ENCODE measurements at places on chromosomes 12 and 14. TPM values are rescaled to one million over a fixed set of nuclear protein-coding genes. Genes with fewer than 3 reads are reported as not detected.

The PPM1H gene
- polyA plus RNA-seq = 2.4 TPM

The NFATC4 gene
- polyA plus RNA-seq = 572 TPM

The ZNF891 gene
- 1.2 TPM for polyA plus RNA-seq

The BHLHE41 gene
- polyA plus RNA-seq = 4.3 TPM

The KRT86 gene
- 3.2 TPM for polyA plus RNA-seq
